Activated CD8-positive, alpha-beta memory T cell treated with anti-CD3 and anti-CD28 coated beads, Interleukin-2, amount 10 ng/mL, durations not matched to agents 7 days and 5 days (primary cell): ENCODE measurements at places on chromosomes 4 and X. TPM values are rescaled to one million over a fixed set of nuclear protein-coding genes. Genes with fewer than 3 reads are reported as not detected.

DNA sequence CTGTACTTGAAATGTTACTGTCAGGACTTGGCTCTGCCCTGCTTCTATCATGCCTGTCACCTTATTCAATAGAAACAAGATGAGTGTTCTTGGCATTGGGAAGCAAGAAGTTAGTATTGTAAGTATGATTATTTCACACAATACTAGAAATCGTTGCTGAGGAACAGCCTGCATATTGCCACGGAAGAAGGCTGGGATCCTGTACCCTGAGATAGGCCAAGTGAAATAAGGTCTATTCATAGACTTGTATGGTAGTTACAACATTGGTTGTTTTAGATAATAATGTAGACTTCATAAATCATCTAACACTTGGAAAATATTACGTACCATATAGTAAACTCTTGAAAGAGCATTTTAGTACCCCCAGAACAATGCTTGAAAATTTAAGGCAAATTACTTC lies 215.9 kb downstream of the DMD start:
- no peak for DNase-seq

DNA sequence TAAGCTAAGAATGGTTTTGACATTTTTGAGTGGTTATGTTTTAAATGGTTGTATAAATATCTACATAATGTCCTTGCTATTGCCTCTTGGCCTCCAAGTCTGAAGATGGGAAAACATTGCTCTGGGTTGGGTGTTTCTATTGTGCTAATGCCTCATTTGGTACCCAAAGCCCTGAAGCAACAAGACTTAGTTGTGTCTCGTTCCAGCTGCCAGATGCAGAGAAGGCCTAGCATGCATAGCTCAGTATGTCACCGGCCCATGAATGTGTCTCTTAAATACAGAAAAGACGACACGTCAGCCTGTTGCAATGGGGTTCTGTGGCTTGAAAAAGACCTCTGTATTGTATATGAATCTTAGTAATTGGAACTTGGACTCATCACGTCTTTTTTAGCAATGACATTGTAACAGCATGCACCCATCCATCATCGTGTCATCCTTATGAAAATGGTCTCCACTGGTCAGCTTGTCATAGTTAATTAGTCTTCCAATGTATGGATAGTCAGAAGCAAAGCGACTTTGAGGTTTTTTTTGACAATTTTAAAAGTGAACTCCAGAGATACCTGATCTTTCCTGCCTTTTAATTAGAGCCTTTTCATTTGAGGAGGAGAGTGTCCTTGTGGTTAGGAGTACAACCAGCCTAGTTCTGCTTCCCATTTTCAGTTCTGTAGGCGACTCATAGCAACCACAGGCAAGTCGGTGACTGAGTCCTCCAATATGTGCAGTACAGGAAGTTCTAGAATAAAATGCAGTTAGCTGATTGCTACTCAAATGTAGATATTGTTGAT lies 126.4 kb upstream of the GATB start:
- DNase-seq: no peak

- DNase-seq: no peak
These were observed 43.8 kb downstream of the PJA1 start for GRCh38 chrX:69121321-69122000.

DNA sequence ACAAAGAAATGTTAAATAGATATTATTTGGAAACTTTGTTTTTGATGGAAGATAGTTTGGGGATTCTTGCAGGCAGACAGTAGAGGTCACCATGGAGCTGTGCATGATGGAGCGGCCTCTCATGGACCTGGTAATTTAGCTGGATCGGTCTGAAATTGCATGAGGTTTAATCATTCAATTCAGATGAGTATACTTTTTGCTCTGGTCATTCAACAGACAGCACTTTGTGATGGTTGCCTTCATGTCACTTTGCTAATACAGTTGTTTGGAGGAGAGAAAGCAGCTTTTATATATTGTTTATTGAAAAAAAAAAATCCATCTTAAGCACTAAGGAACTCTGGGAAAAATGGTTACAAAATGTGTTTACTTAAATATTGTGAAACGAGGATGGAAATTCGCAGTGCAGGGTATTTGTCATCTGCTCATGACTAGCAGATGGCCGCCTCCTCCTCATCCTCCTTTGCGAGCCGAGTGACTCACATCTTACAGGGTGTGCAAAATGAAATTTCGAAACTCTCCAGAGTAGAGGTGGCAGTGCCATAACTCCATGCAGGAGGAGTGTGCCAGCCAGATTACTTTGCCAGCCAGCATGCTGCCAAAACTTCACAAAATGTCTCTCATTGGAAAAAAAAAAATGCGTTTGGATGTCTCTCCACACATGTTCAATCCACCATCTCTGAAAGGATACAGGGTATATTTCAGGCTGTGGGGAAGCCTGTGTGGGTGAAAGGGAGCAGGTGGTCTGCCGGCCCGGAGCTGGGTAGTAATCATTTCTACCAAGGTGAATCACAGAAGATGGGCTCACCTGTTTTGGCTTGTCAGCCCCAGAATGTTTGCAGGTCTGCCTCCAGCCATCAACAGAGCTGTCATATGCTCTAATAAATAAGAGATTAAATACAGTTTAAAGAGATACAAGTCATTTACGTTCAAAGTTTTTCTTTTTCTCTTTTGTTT lies 314.9 kb upstream of the DIPK2B start:
- peak; percentile 46 for DNase-seq

- no peak for DNase-seq
These were observed 379.4 kb downstream of the GRXCR1 start for GRCh38 chr4:43271946-43272345.

DNA sequence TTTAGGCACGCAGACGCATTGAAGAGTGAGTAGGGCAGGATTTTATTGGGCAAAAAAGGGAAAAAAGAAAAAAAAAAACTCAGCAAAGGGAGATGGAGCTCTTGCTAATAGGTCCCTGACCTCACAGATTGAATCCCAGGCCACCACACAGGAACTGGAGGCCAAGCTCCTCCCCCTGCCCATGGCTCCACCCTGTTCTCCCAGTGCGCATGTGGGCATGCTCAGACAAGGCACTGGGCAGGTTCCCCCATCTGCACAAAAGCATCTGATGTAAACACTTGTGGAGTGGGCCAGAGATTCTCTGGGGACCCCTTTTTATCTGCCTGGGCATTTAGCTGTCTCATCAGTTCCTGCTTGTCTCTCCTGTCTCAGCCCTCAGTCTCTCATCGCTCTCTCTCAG lies 9.5 kb downstream of the FRMD7 start:
- no peak for DNase-seq

- DNase-seq: no peak
These were observed 5.7 kb downstream of the TRPC5OS start for GRCh38 chrX:111881715-111882114.

DNA sequence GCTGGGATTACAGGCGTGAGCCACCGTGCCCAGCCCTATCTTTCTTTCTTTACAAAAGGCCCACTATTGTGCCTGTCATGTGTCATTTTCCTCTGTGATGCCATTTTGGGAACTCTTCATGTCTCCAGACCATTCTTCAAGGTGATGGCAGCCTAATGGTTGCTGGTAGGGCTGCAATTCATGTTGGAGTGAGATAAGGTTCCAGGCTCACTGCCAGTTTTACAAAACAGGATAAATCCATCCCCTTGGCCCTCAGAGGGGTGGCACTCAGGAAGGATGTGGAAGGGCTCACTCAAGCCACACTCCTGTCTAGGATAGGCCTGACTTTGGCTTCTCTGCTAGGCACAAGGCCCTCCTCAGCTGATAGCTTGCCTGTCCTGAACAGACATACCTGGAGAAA lies 3.8 kb downstream of the TCEAL9 start:
- no peak for DNase-seq

DNA sequence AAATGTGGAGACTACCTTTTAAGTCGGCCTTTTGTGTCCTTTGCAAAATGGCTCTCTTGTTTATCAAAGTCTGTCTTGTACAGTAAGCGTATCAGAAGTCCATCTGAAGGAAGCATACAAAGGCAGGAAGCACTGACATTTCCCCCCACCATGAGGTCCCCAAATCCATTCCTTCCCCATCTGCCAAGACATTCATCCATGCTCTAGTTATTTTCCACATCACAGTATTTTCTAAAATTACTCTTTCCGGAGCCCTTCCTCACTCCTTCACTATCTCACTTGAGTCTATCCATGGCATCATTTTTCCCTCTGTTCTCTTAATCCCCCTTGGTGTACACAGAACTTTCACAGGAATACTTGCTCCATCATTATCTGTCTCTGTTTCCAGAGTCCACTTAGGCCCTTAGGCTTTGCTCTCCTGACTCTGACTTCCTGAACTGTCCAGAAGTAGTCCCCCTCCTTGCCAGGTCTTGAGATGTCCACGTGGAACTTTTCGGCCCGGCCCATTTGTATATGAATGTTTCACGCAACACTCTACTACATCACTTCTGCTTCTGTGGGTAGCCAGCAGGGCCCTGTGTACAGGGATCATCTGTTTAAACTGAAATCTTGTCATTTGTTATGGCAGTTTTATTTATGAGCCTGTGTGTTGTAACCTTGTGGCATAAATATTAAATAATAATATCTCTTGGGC lies 2.1 kb downstream of the SEL1L3 start:
- DNase-seq: no peak

GRCh38 chrX:23066588-23067281 lies 67.0 kb downstream of the DDX53 start:
- no peak for DNase-seq

DNA sequence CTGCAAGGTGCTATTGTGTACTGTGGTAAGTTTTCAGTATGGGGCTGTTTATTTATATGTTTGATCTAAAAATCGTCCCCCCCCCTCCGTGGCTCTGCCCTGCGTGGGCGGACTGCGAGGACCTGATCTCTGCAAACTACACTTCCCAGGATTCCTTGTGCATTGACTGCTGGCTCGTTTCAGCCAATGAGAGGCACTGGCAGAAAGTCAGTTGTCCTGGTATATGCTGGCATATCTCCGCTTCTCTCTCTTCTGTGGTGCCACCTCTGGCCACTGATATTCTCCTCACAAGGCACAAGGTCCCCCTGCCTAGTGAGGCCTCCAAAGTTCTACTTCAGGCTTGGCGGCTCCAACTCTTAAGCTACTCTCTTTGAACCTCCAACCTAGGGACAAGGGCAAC lies 168.8 kb upstream of the ZFP42 start:
- DNase-seq: no peak

- DNase-seq: no peak
These were observed 45.7 kb downstream of the PASD1 start for GRCh38 chrX:151609222-151609621.

DNA sequence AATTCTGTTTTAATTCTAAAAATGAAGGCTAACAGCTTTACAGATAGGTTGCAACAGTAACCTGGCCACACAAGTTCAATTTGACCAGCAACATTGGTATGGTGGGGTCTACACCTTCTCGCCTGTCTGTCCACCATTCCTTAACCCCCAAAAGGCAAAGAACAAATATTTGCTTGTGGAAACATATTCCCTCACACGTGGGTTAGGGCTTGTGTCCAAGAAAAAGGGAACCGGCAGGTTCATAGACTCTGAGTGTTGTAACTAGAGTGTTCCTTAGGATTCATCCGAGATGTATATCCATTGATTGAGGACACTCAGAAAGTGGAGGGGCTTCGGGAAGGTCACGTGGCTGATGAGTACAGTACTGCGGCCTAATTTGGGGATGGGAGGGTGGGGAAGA lies 54.1 kb downstream of the C4orf51 start:
- DNase-seq: no peak

- DNase-seq: no peak
These were observed 460.8 kb downstream of the SLITRK2 start for GRCh38 chrX:146278381-146278780.

GRCh38 chr4:53854991-53855568 lies 209.3 kb downstream of the CHIC2 start:
- no peak for DNase-seq

- DNase-seq: no peak
These were observed 9.0 kb upstream of the GLOD5 start for GRCh38 chrX:48752498-48752897.

DNA sequence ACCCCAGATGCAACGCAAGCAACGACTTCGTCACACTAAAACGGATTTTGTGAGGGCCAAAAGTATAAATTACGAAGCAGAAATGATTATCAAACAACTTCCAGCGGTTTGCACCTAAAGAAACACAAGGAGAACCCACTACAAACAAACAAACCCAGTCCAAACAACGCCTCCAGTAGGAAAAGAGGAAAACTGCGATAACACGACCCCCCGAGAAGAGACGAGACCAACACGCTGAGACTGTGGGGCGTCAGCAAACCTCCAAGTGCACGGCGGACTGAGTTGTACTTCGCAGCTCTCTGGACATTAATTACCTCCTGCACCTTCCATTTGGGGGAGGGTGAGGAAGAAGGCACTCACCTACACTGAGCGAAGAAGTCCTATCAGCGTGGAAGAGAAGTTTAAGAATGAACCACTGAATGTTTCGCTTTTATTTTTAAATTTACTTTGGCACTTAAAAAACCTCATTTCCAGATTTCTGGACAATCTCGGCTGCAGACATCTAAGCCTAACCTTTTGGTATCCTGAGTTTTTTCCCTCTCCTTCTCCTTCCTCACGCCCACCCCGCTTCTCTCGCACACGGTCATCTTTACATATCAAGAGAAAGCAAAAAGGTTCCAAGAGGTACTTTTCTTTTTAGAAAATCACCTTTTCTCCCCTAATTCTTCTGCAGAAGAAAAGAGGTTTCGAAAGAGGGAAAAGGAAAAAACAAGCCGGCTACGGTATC lies at the start of gene MAB21L2:
MAB21L2 (plus strand) TSS at position 6 of the 727 bp plus-strand sequence. CDS start 879 bp downstream, outside the sequence.
- no peak for DNase-seq

DNA sequence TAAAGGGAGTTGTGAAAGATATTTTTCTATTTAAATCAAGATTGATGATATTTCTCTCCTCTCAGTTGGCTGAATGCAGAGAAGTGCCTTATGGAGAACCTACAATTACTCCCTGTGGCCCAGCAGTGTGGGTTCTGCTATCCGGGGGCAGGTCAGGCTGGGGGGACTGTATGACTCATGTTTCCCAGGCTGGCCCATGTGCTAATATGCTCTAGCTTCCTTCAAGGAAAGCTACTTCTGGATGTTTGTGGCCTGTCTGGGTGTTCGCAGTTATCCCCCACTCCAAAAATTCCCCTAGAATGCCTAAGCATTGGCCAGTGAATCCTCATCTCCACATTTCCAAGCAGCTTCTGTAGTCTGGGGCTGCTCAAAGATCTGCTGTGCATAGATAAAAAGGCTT lies 58.9 kb upstream of the SPP1 start:
- no peak for DNase-seq

FAM241A gene
- 2.3 TPM for total RNA-seq

RWDD4 gene
- total RNA-seq: 18.6 TPM

WWC2 gene
- 0.05 TPM for total RNA-seq

MAGEB1 gene
- total RNA-seq: not detected

RASL11B gene
- 0.14 TPM for total RNA-seq

CXCL11 gene
- 0.40 TPM for total RNA-seq

SAP30 gene
- total RNA-seq: 34.0 TPM

GSX2 gene
- total RNA-seq: not detected

SLC25A5 gene
- total RNA-seq: 434 TPM

RHOXF2 gene
- total RNA-seq: not detected
